Right lobe of liver (tissue), 6 donors: ENCODE measurements at places on chromosomes 1 and 21. TPM values are rescaled to one million over a fixed set of nuclear protein-coding genes. Genes with fewer than 3 reads are reported as not detected.

Gene SPATA1
- 0.31 TPM for total RNA-seq

Gene CTSK
- total RNA-seq = 3.8 TPM

Gene HAPLN2
- total RNA-seq = not detected

Gene MAP3K21
- 3.2 TPM for total RNA-seq

Gene CR2
- total RNA-seq = not detected

Gene CEP350
- total RNA-seq = 21.7 TPM

Gene PLPP3
- total RNA-seq = 71.7 TPM

Gene HAO2
- 282 TPM for total RNA-seq

Gene GNG4
- 0.18 TPM for total RNA-seq

Gene CBR3
- not detected for total RNA-seq

Gene LCE1D
- not detected for total RNA-seq

Gene GBP2
- total RNA-seq = 7.8 TPM

Gene ARHGEF10L
- 59.7 TPM for total RNA-seq

Gene SLC16A4
- total RNA-seq = 3.7 TPM

Gene CELA2B
- not detected for total RNA-seq

Gene ASAP3
- 17.6 TPM for total RNA-seq

Gene FBXO2
- total RNA-seq = 23.7 TPM

Gene FAM131C
- total RNA-seq = 0.19 TPM

Gene NKAIN1
- not detected for total RNA-seq

Gene GJB5
- total RNA-seq = not detected

Gene TFB2M
- 16.9 TPM for total RNA-seq

Gene PADI2
- 1.4 TPM for total RNA-seq

Gene OR6N1
- not detected for total RNA-seq

Gene ELAVL4
- not detected for total RNA-seq

Gene LCE1A
- not detected for total RNA-seq

Gene TINAGL1
- 10.1 TPM for total RNA-seq

Gene CDC42
- 89.7 TPM for total RNA-seq

Gene BARHL2
- total RNA-seq = not detected

Gene RAB3GAP2
- 18.6 TPM for total RNA-seq

Gene KDM5B
- total RNA-seq = 17.9 TPM

Gene ANKRD45
- not detected for total RNA-seq

Gene NPHP4
- total RNA-seq = 1.8 TPM

Gene AGT
- 2,346 TPM for total RNA-seq

Gene OLIG2
- not detected for total RNA-seq

Gene ACTL8
- total RNA-seq = not detected

Gene GPR52
- total RNA-seq = 3.1 TPM

Gene MXRA8
- 3.3 TPM for total RNA-seq

Gene NR1I3
- total RNA-seq = 153 TPM

Gene RUNX3
- total RNA-seq = 0.63 TPM
